ENCODE measurements at places on chromosomes 6 and 20. TPM values are rescaled to one million over a fixed set of nuclear protein-coding genes. Genes with fewer than 3 reads are reported as not detected.

Gene GNAS-AS1
- 0.65 TPM for total RNA-seq

Gene STMND1
- total RNA-seq: not detected

Gene NFATC2
- 56.9 TPM for total RNA-seq

Gene MMP24
- not detected for total RNA-seq

GRCh38 chr6:39932386-39932910, 1.8 kb downstream of the MOCS1 start:
- peaks cover 14% of the 10 kb centered on the region for H3K27me3 ChIP-seq
- H3K36me3 ChIP-seq: no peaks in the 10 kb centered on the region
- no peak for DNase-seq

GRCh38 chr6:45421709-45422502, 44.2 kb upstream of the SUPT3H start:
- peaks cover 34% of the 10 kb centered on the region for H3K36me3 ChIP-seq
- peaks cover 2% of the 10 kb centered on the region for H3K27me3 ChIP-seq
- H3K27ac ChIP-seq: peak overlapping the region; percentile 98
- peak overlapping the region; percentile 99 for H3K4me3 ChIP-seq
- DNase-seq: peak; percentile 65

Measured in activated CD4-positive, alpha-beta memory T cell treated with anti-CD3 and anti-CD28 coated beads, Interleukin-2, amount 10 ng/mL, durations not matched to agents 7 days and 5 days (primary cell).